Epithelial cell of proximal tubule (primary cell): ENCODE measurements at places on chromosomes 6 and 20.

DNA sequence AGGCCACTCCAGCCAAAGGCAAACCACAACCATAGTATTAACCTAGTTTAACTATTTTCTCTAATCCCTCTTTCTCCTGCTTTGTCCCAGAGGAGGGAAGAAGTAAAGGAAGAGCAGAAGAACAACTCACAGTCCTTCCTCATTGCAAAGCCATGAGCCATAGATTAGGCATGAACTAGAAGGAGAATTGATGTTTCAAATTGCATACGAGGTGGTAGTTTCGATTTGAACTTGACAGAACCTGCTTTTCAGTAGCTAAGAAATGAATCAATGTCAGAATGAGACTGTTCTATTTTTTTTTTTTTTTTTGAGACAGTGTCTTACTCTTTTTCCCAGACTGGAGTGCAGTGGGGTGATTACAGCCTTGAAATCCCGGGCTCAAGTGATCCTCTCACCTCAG, 48.3 kb downstream of the PROKR2 start:
- DNase-seq = no peak

- DNase-seq = no peak
Observed at GRCh38 chr6:52385074-52385473, 23.1 kb downstream of the PAQR8 start.

- peak; percentile 61 for DNase-seq
Observed at GRCh38 chr20:2626853-2627541, 25.4 kb upstream of the NOP56 start.

DNA sequence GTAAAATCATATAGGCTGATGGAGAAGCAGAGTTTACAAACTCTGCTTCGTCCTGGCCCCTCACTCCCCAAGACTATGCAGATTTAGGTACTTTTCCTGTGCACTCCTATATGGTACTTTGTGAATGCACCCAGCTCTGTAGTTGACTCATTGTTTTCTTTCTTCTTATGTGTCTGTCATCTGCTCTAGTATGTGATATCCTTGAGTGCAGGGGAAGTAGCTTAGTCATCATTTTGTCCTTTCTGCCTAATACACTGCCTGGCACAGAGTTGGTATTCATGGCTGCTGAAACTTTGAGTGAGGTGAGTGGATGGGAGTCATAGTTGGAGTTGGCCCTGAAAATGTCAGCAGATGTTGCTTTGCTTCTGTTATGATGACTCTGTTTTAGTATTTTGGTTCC, 222.6 kb downstream of the RNF144B start:
- no peak for DNase-seq

GRCh38 chr20:24779131-24779530, 169.9 kb upstream of the CST7 start:
- DNase-seq = no peak

DNA sequence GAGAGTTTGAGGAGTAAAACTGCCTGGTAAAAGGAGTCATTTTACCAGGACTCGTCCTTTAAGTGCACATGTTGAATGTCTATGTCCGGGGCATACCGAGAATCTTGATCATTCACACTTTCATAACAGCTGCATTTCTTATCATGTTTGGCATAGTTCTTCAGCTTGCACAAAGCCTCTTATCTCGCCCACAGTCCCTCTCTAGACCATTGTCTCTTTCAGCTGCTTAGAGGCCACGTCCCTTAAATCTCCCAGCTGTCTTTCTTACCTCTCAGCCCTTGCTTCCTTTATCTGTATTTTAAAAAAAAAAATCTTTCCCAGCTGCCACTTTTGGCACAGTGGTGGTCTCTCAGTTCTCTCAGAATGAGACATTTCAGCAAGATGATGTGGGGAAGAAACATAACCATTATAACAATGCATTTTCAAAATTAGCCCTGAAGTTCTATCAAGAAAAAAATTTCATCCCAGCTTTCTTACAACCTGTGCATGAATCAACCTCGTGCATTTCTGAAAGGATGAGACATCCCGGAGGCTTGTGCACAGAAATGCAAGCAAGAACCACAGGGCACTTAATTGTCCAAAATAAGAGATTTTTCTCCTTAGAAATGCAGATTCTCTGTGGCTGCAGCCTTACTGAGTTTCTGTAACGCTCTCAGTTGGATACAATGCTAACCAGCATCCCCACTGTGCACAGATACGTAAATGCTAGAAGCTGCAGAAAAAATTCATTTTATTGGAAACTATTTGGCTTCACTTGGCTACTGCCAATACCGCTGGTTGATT, 24.2 kb downstream of the RBM24 start:
- no peak for DNase-seq

GRCh38 chr20:40414843-40415615, 274.0 kb downstream of the MAFB start:
- no peak for DNase-seq

GRCh38 chr6:35544769-35545361, 32.2 kb upstream of the TULP1 start:
- no peak for DNase-seq

- no peak for DNase-seq
Observed at GRCh38 chr6:167797011-167797471, 29.7 kb upstream of the AFDN start.

DNA sequence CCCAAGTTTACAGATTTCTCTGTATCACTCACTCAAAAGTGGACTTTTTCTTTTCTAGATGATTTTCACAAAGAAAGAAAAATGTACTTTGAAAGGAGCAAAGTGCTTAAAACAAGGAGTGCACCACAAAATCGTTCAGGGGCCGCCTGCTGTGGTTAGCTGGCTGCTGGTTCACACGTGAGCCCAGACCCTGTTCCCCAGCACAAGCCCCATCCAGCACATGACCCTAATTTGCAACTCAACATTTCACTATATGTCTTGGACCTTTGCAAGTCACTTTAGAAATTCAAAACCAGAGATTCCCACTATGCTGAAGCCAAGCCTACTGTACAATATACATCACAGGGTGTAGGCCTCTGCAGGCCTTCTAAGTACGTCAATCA, 95.5 kb upstream of the NHSL1 start:
- no peak for DNase-seq

DNA sequence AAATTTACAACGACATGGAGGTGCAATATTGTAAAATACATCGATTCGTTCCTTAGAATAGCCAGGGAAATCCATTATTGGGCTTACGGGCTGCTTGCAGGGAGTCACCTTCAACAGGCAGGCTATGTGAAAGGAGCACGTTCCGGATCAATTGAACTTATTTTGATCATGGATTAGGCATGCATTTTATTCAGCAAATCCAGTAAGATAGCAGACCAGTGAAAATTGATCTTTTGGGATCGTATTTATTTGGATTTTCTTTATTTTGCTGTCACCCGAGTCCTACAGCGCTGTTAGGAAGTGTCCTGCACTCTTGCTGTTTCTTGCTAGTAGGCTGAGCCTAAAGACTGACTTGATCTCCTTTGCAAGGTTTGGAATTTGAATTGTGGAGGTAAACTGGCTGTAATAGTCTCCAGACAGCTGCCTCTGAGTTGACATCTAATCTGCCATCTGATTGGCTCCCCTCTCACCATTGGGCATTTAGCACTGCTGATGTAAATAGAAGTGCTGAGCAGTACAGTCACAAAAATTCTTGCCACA, 3.0 kb downstream of the ARID1B start:
- DNase-seq = peak; percentile 75

DNA sequence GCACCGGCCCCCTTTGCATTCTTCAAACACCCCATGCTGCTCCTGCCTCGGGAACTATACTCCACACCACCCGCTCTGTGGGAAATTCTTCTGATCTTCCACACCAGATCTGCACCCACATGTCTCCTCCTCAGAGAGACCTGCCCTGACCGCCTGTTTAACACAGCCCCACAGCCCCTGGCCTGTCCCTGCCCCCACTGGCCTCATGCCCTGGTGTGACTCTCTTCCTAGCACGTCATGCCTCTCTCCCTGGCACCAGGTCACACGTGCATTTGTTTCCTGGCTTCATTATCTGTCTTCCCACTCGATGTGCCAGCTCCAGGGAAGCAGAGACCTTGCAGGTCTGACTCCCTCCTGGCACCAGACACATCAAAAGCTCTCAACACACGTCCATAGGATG, 79.6 kb downstream of the ANKRD60 start:
- no peak for DNase-seq

- no peak for DNase-seq
Observed at GRCh38 chr6:47456536-47456975, 21.0 kb upstream of the CD2AP start.

DNA sequence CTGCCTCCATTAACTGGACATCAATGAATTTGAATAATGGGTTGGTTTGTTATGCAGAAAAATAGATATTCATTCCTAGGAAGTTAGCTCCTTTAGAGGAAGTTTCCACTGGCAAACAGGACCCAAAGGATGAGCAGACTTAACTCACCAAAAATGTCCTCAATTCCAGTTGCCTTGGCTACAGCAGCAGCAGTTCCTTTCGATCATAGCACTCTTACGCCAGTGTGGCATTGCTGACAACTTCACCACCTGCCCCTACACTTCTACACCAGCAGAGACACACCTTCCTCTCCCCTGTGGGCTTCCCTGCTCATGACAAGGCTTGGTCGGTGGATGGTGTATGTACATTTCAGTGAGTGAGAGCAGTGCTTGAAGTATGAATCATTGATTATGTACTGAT, 532.8 kb downstream of the QKI start:
- DNase-seq = no peak

GRCh38 chr6:37867756-37868446, 48.4 kb downstream of the ZFAND3 start:
- DNase-seq = no peak

- DNase-seq = no peak
Observed at GRCh38 chr6:106773996-106774629, 144.7 kb downstream of the QRSL1 start.

- no peak for DNase-seq
Observed at GRCh38 chr6:108274546-108274945, 13.7 kb upstream of the SNX3 start.

DNA sequence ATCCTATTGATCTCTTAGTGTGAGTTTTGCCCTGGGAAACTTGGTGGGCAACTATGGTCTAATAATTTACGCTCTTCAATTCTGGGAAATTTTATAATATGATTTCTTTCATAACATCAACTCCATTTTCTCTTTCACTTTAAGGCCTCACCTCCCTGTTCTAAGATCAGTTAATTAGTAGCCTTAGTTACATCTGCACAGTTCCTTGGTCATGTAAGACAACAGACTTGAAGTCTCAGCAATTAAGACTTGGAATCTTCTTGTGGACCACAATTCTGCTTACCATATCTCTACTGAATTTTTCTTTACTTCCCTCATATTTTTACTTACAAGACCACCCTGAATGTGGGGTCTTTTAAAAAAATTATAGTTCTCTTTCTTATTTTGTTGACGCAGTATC, 8.7 kb downstream of the ENPP3 start:
- DNase-seq = no peak

DNA sequence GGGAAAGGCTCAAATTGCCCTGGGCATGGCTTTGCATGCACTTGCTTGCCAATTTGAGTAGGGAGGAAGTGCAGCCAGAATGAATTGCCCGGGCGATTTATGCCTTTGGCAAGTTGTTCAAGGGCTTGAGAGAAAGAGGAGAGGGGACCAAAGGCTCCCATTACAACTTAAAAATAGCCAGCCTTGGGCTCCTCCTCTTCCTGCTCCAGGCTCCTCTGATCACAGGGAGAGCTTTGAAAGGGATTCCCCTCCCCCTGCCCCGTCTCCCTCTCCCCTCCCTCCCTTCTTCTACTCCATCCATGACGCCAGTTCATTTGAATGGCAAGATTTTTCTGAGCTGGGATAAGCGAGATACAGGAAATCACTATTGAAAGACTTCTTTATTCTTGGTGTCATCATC, 304.9 kb upstream of the JAG1 start:
- no peak for DNase-seq

DNA sequence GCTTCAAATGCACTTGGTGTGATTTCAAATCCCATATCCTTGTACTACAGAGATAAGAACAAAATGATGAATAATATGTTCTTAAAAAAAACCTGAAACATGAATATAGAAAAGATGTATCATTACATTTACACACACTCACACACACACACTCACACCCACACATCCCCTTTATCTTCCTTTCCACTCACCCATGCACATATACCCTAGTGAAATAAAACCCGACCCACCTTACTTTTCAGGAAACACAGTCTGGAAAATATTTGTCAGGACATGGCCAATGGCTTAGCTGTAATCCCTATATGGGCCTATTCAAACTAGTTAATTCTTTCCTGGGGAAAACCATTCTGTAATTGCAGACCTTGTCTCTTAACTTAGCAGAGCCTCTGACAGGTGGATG, 60.8 kb upstream of the EDN1 start:
- DNase-seq = no peak

- no peak for DNase-seq
Observed at GRCh38 chr6:157304899-157305663, 18.2 kb downstream of the TMEM242 start.
